ENCODE measurements at places on chromosomes 7 and 10.

- DNase-seq: no peak
Observed at GRCh38 chr10:78362406-78363022, 328.9 kb downstream of the RPS24 start.

- DNase-seq: no peak
Observed at GRCh38 chr7:104980440-104980839, 33.6 kb upstream of the KMT2E start.

GRCh38 chr7:24914465-24914859 lies 65.5 kb downstream of the OSBPL3 start:
- DNase-seq: peak; percentile 77

DNA sequence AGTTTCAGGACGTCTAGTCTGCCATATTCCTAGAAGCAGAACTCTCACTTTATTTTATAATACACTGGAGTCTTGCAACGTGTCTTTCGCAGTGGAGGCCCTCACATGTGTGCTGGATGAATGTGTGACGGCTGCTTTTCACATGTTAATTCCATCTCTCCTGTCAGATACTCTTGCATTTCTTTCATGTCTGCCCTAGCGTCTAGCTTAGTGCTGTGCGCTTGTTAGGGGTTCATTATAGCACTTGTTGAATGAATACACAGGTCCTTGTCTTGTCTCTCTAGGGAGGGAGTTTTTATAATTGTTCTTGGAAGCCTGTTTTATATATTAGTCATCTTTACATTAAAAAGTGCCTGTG lies 94.4 kb downstream of the MAP3K8 start:
- no peak for DNase-seq

DNA sequence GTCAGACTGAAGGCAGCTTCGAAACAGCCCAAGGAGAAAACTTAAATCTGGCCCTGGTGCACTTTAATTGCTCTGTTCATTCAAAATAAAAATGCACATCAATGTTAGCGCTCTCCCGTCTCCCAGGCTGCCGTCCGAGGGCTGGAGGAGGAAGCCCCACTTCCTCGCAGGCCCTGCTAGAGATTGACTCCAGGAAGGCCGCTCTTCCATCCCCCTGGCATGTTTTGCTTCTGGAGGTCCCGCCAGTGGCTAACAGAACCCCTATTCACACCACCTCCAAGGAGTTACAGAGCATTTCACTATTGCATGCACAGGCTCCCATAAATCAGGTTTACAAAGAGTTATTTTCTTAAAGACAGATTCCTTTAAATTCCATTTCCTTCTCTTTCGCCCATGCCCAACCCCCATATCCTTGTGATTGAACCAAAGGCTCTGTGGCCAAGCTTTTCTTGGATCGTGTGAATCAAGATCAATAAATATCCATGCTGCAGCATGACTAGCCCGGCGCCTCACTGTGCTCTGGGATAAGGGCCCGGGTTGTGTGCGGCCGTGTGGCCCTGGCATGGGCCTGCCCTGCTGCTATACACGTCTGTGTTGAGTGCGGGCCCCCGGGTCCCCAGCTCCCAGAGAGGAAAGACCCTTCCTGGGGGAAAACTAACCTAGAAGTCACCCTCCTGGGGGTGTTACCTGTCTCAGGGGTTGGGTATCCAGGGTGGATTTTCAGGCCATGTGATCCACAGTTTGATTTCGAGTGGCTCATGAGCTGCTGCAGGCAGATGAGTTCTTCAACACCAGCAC lies 118.7 kb upstream of the GDF10 start:
- DNase-seq: no peak

DNA sequence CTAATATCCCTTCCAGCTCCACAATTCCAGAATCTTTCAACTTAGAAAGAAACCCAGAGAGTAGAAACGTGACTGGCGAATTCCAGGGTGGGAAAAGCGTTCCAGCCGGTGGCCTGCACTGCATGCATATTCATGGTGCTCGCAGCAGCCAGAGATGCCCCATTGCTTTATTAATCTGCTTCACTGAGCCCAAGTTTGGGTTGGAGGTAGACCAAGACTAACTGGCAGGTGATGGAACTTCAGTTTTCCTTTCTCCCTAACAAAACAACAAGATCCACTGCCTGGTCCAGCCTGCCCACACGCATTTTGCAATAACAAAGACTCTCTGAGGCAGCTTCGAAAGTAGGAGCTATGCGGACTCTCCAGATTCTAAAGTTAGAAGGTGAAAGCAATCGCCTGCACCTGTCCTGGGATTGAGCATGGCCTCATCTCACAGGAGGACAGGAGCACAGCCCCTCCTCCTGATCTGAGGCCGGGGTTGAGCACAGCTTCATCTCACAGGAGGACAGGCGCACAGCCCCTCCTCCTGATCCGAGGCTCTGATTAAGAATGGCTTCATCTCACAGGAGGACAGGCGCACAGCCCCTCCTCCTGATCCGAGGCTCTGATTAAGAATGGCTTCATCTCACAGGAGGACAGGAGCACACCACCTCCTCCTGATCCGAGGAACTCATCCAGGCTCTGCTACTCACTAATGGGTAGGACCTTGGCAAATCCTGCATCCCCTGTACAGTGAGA lies 127.8 kb upstream of the LANCL2 start:
- no peak for DNase-seq

GRCh38 chr7:80851896-80852476 lies 66.9 kb downstream of the SEMA3C start:
- DNase-seq: no peak

DNA sequence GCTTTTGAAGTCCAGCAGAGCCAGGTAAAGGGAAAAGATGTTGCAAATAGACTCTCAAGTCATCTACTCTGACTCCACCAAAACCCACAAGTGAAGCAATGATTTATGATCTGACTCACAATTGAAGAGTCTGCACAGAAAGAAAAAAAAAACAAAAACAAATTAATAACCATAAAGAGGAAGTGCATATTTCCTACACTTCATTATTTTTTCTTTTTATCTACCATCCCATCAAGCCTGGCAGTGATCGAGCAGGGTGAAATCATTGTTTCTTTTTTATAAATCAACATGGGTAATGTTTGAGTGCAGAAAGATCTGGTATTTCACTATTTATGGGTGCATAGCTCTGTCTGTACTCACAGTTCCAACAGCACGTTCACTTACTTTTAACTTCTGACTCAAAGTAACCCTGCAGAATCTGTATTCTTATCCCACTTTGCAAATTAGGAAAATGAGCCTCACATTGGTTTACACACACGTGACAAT lies 829.0 kb downstream of the TNS3 start:
- DNase-seq: no peak

DNA sequence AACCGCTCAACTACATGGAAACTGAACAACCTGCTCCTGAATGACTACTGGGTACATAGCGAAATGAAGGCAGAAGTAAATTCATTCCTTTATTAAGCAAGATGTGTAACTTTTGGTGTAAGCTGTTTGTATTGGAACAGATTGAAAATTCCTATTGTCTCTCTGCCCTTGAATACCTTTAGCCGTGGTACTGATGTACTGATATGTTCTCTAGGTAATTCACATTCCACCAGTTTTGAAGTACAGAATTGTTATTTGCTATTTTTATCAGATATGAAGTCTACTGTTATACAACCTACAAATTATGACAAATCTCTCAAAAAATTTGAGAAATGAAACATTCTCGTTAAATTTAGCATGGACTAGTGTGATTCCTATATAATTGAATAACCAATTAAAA lies 17.7 kb downstream of the ZMYND11 start:
- DNase-seq: no peak

DNA sequence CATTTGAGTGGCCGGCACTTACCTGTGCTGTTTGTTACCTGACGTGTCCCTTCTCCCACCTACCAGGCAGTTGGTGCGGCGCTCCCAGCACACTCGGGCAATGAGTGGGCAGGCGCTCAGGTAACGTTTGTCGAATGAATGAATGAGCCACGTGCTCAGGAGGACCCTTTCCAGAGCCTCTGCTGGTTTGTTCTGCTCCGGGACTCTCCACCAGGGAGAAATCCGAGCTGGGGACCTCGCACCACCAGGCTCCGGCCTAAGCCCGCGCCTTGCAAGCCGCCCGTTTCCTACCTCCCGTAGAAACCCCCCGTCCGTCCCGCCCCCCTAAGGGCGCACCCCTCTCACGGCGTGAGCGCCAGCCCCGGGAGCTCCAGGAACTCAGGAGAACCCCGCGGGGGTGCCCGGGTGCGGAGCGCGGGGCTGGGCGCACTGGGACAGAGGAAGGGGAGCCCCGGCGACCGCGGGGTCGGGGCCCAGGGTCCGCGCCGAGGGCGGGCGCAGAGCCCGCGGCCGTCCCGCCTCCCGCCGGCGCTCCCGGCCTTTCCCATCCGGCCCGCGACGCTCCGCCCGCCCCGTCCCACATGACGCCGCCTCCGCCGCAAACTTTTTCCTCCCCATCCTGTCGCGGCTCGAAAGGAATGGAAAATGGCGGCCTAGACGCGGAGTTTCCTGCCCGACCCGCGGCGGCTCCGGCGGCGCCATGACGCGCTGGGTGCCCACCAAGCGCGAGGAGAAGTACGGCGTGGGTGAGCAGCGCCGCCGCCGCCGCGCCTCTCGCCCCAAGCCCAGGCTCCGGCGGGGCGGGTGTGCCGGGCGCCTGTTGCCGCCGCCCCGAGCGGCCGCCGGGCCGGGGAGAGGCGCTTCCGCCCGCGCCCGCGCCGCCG lies at the start of gene DOCK1:
TSS of gene DOCK1 (plus strand) at position 611 of the 884 bp plus-strand sequence. CDS start at position 701, 90 bp downstream.
- no peak for DNase-seq

DNA sequence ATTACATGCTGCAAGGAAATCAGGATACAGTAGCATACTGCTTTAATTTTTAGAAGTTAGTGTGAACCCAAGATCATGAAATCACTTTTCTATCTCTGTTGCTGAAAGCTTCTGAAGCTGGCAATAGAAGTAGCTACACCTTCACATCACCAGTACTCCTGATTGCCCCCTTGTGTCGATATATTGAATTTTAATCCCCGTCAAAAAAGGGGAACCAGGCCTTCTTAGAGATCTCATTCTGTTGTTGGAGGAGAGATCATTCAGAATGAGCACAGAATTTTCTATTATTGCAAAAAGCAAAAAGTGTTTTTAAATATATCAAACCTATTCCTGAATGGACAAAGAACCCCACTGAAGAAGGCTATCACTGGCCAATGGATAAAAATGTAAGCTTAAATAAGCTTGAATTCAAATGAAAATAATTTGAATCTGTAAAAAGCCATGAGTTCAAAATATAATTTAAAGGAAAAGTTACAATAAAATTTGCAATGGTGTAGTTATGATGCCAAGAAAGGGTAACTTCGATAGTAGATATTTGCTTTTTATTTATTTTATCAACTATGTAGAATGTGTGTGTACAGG lies 39.7 kb upstream of the TEX47 start:
- peak; percentile 59 for DNase-seq

DNA sequence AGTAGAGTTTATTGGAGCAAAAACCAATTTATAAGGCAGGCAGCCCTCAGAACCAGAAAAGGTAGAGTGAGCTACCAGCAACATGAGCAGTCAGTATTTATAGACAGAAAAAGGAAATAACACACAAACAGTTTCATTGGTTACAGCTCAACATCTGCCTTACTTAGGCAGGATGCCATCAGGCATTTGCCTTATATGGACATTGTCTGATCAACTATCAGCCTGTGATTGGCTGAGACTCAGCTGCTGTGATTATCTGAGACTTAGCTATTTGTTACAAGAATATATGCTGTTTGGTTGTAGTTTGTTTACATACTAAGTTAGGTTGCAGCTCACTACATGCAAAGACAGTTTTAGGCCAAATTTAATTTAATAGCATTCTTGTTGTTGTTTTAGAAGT lies 60.4 kb upstream of the CDK1 start:
- no peak for DNase-seq

GRCh38 chr7:66880053-66880452 lies 41.0 kb upstream of the TMEM248 start:
- DNase-seq: no peak

GRCh38 chr10:1715821-1716220 lies 21.5 kb downstream of the ADARB2 start:
- peak; percentile 51 for DNase-seq
